ENCODE measurements at places on chromosomes 16 and 17.

- no peak for DNase-seq
These were observed 369.8 kb downstream of the UTP18 start for GRCh38 chr17:51630101-51630671.

GRCh38 chr17:62998166-62998565 is 32.1 kb downstream of the TANC2 start:
- no peak for DNase-seq

GRCh38 chr17:18184143-18185031 is 759 bp downstream of the ALKBH5 start:
- peak; percentile 79 for DNase-seq

- DNase-seq: no peak
These were observed 53.9 kb downstream of the VPS35L start for GRCh38 chr16:19609359-19609758.

- DNase-seq: no peak
These were observed 17.1 kb downstream of the SPIRE2 start for GRCh38 chr16:89845417-89845816.

DNA sequence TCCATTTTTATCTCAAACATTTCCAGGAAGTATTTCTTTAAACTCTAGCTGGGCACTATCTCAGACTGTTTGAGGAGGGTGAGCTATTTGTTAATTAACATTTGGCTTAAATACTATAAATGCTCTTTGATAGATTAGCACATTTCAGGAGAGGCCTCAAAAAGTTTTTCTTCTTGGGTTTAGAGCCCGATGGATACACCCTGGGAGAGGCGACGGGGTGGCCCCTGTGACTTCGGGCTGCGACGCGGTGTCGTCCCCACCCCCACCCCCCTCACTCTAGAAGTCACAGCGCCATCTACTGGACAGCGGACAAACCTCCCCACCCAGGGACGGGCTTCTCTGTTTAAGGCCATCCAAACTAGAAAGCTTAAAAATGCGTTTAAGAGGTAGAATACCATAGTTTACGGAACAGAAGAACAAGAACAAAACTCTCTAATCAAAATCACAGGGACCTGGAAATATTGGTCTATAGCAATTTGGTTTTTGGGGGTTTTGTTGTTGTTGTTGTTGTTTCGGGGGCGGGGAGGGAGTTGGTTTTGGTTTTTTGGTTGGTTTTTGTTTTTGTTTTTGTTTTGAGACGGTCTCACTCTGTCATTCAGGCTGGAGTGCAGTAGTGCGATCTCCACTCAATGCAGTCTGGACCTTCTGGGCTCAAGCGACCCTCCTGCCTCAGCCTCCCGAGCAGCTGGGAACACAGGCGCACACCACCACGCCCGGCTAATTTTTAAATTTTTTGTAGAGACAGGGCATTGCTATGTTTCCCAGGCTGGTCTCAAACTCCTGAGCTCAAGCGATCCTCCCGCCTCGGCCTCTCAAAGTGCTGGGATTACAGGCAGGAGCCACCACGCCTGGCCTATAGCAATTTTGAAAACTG is 254.4 kb downstream of the C16orf95 start:
- peak; percentile 80 for DNase-seq

GRCh38 chr17:37082311-37082860 is 133.6 kb downstream of the AATF start:
- no peak for DNase-seq

DNA sequence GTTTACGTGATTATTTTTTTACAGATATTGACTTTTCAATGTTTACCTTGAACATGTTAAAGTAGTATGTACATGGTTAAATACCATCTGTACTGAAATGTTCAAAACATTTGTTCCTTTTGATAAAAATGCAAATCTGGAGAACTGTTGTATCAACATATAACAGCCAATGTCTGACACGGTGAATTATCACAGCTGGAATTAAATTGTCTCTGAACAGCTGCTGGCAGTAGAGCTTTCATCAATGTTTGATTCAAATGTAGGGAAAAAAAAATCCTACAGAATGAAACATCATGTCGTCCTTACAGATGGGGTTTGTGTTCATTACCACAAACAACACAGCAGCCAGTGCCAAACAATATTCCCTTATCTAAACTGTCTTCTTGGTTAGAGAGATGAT is 79.9 kb downstream of the TOX3 start:
- no peak for DNase-seq

DNA sequence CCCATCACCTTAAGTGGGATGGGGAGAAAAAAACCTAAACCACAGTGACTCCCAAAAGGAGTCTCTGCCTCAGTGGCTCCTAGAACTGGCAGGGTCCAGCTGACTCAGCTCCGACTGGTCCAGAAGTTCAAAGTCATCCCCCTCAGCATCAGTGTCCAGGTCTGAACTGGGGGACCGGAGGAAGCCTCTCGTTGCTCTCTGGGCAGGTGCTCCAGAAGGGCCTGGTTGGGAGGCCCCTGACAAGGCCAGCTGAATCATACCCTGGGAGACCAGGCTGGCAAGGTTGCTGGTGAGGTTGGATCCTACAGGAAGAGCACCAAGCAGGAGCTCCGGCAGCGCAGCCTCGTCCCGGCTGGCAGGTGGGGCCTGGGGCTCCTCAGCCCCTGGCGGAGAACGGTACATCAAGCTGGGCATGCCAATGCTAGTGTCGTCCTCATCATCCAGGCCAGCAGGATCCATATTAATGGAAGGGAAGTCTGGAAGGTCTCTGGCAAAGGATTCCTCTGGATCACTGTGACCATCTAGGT is 4.3 kb upstream of the PSMC3IP start:
- no peak for DNase-seq

- peak; percentile 96 for DNase-seq
These were observed at the start of gene SOX9 for GRCh38 chr17:72120642-72121163. SOX9 (plus strand) TSS chr17:72121020; CDS start chr17:72121392, 372 bp downstream.

DNA sequence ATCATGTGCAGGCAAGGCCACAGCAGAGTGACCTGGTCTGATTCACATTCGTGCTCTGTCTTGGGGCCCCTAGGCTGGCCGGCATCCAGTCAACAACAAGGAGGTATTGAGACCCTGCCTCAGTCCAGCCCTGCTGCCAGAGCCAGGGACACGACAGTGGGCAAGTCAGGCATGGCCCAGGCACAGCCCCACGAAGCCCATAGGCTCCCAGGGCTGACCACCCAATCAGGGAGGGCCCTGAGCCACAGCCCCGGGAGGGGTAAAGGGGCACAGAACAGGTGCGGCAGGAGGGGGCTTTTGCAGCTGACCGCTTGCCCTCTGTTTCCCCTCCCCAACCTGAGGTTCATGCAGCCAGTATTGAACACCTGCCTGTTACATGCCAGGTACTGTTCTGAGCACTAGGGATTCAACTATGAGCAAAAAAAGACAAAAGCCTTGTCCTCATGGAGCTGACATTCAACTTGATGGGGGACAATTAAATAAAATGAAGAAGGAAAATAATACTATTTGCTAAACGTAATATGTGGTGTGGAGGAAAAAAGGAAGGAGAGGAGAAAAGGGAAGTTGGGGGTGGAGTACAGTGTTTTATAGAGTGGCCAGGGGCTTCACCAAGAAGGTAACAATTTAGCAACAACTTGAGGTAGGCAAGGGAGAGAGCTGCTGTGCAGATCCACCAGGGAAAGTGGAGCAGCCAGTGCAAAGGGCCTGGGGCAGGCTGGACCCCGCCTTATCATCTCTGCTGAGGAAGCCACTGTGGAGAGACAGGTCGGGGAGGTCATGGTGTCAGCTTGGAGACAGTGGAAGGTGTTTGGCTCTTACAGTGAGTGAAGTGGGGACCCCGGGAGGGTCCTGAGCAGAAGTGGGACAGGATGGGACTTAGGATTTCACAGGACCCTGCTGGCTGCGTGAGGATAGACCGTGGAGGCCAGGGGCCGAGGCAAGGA is 6.1 kb downstream of the DRC3 start:
- DNase-seq: no peak

GRCh38 chr17:57442914-57443571 is 186.7 kb downstream of the MSI2 start:
- no peak for DNase-seq

DNA sequence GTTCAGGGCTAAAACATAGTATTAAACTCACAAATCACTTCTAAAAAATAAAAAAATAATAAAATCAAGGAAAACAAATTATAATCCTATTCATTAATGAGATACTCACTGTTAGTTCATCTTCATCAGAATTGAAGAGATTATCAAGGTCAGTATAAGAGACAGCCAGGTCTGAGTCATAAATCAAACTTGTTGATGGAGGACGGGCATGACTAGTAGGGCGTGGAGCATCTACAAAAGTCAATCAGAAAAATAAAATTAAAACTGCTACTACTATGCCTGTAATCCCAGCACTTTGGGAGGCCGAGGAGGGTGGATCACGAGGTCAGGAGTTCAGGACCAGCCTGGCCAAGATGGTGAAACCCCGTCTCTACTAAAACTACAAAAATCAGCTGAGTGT is 59.1 kb upstream of the INTS2 start:
- DNase-seq: no peak

GRCh38 chr17:27460196-27460725 is 4.0 kb downstream of the KSR1 start:
- peak; percentile 52 for DNase-seq

- DNase-seq: no peak
These were observed 14.0 kb downstream of the C16orf74 start for GRCh38 chr16:85736921-85737320.

DNA sequence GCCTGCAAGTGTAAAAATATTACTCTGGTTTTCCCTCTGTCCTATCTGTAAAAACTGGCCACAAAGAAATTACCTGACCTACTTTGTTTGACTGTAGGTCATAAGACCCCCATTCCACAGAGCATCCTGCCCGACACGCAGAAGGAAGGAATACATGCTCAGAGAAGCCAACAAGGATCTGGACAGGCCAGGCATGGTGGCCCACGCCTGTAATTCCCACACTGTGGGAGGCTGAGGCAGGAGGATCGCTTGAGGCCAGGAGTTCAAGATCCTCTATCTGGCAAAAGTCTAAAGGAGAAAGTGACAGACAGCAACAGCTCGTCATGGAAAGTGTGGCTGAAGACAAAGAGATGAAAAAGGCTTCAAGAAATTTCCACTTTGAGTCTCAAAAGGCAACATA is 78.2 kb upstream of the RNU2-1 start:
- DNase-seq: no peak

- no peak for DNase-seq
These were observed 1144.9 kb upstream of the GOT2 start for GRCh38 chr16:59878999-59879398.

- no peak for DNase-seq
These were observed 3.8 kb upstream of the CHD3 start for GRCh38 chr17:7884581-7885366.

GRCh38 chr17:42337442-42337841 is 49.1 kb downstream of the STAT5A start:
- no peak for DNase-seq

DNA sequence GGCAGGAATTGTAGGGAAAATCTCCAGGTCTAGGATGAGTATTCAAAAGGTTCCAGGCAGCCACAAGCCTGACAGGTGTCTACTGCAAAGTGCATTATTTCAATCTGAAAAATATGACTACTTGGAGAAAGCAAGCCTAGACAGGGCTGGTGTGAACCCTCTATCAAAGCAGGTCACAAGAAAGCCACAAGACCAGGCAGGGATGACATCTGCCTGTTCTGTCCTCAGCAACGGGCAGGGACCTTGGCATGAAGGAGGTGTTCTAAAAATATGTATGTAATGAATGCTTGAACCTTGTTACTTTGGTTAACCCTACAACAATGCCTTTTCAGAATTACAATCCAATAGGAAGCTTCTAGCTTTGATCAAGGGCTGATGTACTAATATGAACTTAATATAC is 1.2 kb upstream of the COX6A2 start:
- no peak for DNase-seq

DNA sequence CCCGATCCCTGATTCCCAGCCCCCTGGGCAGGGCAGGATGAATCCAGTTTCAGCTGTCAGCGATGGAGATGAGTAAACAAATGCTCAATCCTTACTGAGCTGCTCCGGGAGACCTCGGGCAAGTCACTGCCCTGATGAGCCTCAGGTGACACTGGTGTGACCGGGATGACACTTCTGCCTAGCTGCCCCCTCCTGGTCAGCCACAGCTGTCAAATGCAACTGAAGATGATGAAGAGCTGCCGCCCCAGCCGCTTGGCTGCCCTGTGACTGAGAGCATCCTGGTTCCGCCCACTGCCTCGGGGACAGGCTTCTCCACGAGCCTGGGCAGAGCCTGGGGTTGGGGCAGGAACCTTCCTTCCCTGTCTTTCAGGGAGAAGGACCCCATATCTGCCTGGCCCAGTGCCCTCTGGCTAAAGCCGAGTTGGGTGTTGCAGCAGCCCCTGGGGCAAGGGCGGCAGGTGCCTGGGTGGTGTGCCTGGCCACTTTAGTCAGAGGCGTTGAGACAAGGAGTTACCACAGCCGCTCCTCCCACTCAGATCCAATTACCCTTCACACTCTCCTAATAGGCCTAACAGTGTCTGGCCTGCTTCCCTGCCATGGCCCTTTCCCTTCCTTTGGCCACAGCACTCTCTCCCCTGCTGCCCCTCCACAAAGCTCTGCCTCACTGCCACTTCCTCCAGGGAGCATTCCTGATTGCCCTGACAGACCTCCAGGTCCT is 5.5 kb downstream of the CCL17 start:
- DNase-seq: peak; percentile 60

DNA sequence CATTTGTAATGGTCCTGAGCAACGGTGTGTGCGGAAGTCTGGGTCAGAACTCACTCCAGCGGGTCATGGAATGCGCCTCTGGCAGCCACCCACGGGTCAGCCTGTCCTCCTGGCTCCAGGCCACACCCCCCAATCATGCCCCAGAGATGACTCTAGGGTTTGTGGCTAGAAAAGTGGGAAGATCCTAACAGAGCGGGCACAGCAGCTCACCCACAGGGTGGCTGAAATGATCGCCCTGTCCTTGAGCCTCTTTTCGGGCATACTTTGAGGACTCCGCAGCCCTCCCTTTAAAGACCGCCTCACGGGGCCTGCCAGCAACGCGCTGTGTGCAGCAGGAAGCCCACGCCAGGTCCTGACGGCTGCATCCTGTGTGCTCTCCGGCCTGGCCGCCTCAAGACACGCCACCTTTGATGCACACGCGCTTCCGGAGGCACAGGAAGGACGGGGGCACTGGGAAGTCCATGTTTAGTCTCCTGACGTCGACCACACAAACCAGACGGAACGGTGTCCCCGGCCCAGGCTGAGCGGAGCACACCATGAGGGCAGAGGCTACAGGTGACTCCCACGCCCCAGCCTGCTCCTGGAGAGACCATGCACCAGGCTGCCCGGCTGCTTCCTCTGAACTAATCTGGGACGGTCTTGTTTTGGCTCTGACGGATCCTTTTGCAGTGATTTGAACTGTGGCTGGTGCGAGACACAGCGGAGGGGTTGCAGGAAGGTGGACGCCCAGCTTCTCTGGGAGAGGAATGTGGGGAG is 92.9 kb downstream of the TBC1D16 start:
- DNase-seq: peak; percentile 56

DNA sequence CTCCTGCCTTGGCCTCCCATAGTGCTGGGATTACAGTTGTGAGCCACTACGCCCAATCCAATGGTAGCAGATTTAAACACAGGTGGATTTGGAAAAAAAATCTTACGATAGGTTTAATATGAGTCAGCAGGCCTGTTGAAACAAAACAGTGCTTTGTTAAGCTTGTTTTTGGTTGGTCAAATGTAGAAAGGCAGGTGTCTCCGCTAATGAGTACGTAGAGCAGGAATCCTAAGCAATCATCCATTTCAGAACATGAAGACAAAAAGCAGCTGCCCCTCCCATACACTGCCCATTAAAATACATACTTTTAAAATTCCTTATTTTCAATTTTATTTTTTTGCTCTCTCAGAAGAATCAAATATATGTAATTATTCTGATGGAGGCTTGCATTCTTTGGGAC is 1.9 kb upstream of the WWOX start:
- no peak for DNase-seq

GRCh38 chr17:6393351-6393952 is 41.5 kb downstream of the AIPL1 start:
- DNase-seq: no peak

All from ecto neural progenitor cell (in vitro differentiated cells).